Uterine smooth muscle cell (primary cell): ENCODE measurements at places on chromosomes 16 and 17. TPM values are rescaled to one million over a fixed set of nuclear protein-coding genes. Genes with fewer than 3 reads are reported as not detected.

CCL17 gene
- total RNA-seq: not detected in 2 replicates

CIBAR2 gene
- total RNA-seq: not detected in 2 replicates

TOM1L1 gene
- 14.9 and 18.0 TPM in 2 replicates for total RNA-seq

ASPHD1 gene
- total RNA-seq: 9.1 and 9.4 TPM in 2 replicates

CPHXL2 gene
- total RNA-seq: not detected in 2 replicates

TBC1D16 gene
- total RNA-seq: 23.8 and 47.5 TPM in 2 replicates

G6PC1 gene
- total RNA-seq: not detected in 2 replicates

TBC1D3G gene
- total RNA-seq: not detected in 2 replicates

TBX2 gene
- 21.0 and 46.5 TPM in 2 replicates for total RNA-seq

NOS2 gene
- total RNA-seq: not detected in 2 replicates

CCL7 gene
- total RNA-seq: 0.89 TPM in 1 of 2 replicates, not detected in the other

KAT2A gene
- 8.7 and 10.7 TPM in 2 replicates for total RNA-seq

SLFN12L gene
- total RNA-seq: under 0.01 and 0.11 TPM in 2 replicates

PRKCB gene
- 1.00 and 2.4 TPM in 2 replicates for total RNA-seq

CCL16 gene
- not detected in 2 replicates for total RNA-seq

TBC1D26 gene
- total RNA-seq: under 0.01 TPM in 2 replicates

IL34 gene
- 2.0 and 6.2 TPM in 2 replicates for total RNA-seq

C16orf92 gene
- total RNA-seq: not detected in 2 replicates

SHBG gene
- 0.11 and 0.37 TPM in 2 replicates for total RNA-seq

EME1 gene
- 3.9 and 18.0 TPM in 2 replicates for total RNA-seq

CCL3 gene
- total RNA-seq: not detected in 2 replicates

TBX21 gene
- total RNA-seq: 0.12 and 1.4 TPM in 2 replicates

SSTR5 gene
- total RNA-seq: 0.12 TPM in 1 of 2 replicates, not detected in the other

STXBP4 gene
- total RNA-seq: 11.8 and 13.9 TPM in 2 replicates

TEDC2 gene
- total RNA-seq: 5.6 and 13.6 TPM in 2 replicates

JMJD6 gene
- 21.5 and 22.6 TPM in 2 replicates for total RNA-seq

KRT32 gene
- total RNA-seq: not detected in 2 replicates

CD300E gene
- not detected in 2 replicates for total RNA-seq

HBZ gene
- not detected in 2 replicates for total RNA-seq

PFN1 gene
- total RNA-seq: 343 and 788 TPM in 2 replicates

PITPNC1 gene
- 16.7 and 53.1 TPM in 2 replicates for total RNA-seq

MRC2 gene
- 208 and 563 TPM in 2 replicates for total RNA-seq

ORC6 gene
- total RNA-seq: 9.5 and 23.1 TPM in 2 replicates

ESRP2 gene
- 0.12 and 0.22 TPM in 2 replicates for total RNA-seq

CX3CL1 gene
- total RNA-seq: under 0.01 TPM in 1 of 2 replicates, not detected in the other

DNASE1L2 gene
- total RNA-seq: 0.44 and 0.87 TPM in 2 replicates

NHLRC4 gene
- total RNA-seq: 1.8 and 2.0 TPM in 2 replicates

PTX4 gene
- total RNA-seq: under 0.01 and 0.11 TPM in 2 replicates

KRT33A gene
- not detected in 2 replicates for total RNA-seq

OTOA gene
- total RNA-seq: under 0.01 TPM in 2 replicates

TP53TG3B gene
- not detected in 2 replicates for total RNA-seq

CENPX gene
- total RNA-seq: 22.2 and 55.8 TPM in 2 replicates

CES3 gene
- total RNA-seq: 0.25 and 0.55 TPM in 2 replicates

IRF8 gene
- not detected in 2 replicates for total RNA-seq

CCDC40 gene
- total RNA-seq: 1.7 and 2.0 TPM in 2 replicates

TBX6 gene
- 0.11 and 0.12 TPM in 2 replicates for total RNA-seq

MT3 gene
- 0.44 TPM in 1 of 2 replicates, not detected in the other for total RNA-seq

CSH2 gene
- total RNA-seq: under 0.01 TPM in 1 of 2 replicates, not detected in the other

CTCF gene
- total RNA-seq: 20.5 and 26.3 TPM in 2 replicates

SMARCE1 gene
- 69.9 and 86.4 TPM in 2 replicates for total RNA-seq

LYRM1 gene
- total RNA-seq: 64.7 and 69.5 TPM in 2 replicates

PIP4K2B gene
- 61.8 and 74.5 TPM in 2 replicates for total RNA-seq
